ENCODE measurements at places on chromosomes 2 and 18.

- no peak for DNase-seq
These were observed 181.3 kb downstream of the PID1 start for GRCh38 chr2:229089776-229090175.

DNA sequence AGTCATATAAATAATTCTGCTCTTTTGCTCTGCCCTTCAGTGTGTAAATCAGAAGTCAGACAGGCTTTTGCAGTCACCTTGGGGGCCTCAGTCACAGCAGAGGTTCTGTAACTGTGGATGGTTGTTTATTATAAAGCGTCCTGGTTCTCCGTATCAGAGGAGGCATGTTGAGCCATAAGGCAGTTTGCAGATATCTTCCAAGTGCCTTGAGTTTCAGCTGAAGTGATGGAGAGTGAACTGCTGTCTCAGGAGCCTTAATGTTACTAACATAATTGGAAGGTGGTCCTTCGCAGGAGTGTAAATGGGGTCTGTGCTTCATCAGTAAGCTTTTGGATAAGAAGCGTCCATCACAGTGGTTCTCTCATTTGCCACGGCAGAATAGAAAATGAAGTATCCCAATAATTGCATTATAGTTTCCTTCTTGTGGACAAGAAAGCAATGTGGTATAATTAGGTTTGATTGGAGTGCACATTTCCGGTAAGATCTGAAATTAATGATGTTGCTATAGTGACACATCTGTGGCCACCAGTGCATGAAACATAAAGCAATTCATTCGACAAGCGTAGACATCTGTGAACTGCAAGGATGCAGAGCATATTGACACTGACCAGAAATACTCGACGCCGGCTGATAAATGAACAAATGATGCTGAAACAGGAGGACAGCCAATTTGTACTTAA, 112.5 kb upstream of the NFATC1 start:
- DNase-seq, result no peak

DNA sequence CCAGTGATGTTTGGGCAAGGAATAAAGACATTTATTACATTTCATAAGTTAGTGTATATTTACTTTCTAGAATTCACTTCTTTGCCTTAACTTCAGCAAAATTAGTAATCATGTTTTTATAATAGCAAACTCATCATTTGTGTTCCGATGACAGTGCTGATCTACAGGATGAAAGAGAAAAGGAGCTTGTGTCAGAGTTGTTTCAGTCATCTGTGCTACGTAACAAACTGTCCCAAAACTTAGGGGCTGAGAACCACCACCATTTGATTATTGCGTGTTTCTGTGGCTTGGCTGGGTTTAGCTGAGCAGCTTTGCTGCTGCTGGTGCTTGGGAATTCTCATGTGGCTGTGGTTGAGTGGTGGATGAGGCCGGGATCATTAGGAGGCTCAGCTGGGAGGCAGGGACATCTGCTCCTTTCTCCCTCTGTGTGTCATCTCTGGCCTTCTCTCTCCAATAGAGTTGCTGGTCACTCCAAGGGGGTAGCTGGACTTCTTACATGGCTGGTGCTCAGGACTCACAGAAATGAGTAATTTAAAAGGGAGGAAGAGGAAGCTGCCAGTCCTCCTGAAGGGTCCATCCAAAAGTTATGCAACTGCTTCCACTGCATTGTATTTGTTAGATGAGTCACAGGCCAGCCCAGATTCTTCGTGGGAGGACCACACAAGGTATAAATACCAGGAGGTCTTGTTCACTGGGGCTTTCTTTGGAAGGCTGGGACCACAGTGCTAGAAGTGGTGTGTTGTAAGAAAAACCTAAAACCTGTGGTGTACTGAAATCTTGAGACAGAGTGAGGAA, 43.4 kb upstream of the HAAO start:
- DNase-seq, result no peak

DNA sequence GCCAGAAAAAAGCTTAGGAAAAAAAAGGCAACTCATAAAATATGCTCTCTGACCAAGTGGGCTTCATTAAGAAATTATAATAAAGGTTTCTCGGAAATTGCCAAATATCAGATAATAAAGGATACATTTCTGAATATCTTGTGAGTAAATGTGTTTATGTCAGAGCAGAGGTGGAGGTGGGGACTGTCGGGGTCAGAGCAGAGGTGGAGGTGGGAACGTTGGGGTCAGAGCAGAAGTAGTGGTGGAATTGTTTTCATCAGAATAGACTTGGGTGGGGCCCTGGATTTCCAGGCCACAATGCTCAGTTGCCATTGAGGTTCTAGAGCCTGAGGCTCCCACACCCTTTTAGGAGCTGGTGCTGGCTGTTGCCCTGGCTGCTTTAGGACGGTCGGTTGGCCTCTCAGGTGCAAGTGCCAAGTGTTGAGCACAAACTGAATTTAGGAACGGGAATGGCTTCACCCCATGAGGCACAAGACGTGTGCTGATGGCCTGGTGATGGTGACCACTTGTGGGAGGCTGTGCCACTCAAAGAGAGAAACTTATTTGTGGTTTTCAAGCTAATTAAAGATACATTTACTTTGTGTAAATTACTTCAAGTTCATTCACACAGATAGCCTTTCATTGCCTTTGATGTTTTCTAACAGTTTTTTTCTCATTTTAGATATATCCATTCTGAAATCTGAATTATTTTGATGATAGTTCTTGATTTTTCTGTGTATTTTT, 131.5 kb downstream of the ATP9B start:
- DNase-seq, result peak; percentile 52

DNA sequence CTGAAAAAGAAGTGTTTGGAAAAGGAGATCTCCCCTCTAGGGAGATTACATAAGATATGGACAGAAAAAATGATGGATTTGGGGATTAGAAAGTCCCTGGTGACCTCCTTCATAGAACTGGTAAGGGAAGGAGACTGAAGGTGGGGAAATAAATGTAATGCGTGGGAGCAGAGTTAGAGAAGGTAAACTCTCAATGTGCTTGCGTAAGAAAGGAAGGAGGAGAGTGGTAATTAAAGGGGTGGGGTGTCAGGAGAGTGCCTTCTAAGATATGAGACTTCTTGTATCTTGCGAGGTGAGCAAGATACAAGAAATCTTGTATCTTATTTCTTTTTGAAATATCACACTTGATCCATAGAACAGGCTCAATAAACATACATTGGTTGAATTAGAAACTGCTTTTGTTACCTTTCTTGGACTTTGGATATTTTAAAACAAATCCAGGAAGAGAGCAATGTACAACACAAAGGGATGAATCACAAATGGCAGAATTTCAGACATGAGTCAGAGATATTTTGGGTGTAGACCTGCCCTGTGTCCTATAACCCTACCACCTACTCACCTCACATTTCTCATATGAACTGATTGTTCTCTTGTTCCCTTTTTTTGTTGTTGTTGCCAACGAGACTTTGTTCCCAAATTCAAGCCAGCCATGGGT, 342.4 kb downstream of the INSIG2 start:
- no peak for DNase-seq

GRCh38 chr18:8614875-8615274, 5.6 kb downstream of the RAB12 start:
- DNase-seq, result no peak

DNA sequence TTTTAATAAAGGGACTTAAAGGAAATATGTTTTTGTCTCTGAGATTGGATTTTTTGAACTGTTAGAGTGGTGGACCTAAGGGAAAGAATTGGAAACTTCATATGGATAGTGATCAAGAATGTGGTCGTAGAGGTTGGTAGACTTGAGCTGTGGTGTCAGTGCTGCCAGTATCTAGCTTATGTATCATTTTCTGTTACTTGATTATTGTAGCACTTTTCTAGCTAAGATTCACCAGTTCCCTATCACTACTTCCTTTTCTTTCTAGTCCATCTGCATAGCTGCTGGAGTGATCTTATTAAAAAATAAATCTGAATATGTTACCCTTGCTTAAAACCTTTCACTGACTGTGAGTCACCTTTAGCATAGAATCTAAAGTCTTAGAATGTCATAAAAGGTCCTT, 6.0 kb downstream of the ACVR2A start:
- DNase-seq, result no peak

- peak; percentile 16 for DNase-seq
These were observed 256.5 kb downstream of the TPGS2 start for GRCh38 chr18:36572135-36572856.

DNA sequence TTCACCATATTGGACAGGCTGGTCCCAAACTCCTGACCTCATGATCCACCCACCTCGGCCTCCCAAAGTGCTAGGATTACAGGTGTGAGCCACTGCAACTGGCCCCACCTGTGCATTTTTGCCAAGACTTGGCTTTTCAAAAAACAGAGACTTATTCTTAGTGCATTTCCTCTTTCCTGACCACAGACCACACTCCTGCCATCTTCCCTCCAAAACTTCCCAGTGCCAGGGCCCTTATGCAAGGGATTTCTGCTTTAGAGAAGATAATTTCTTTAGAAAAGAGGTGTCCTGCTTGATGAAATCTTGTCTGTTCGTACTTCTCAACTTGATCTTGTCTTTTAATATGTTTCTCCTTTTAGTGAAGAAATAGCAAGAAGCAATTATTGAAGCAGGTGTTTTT, 98.8 kb upstream of the ZNF516 start:
- DNase-seq, result no peak

GRCh38 chr18:55794288-55795052, 206.5 kb upstream of the TCF4 start:
- DNase-seq, result no peak

DNA sequence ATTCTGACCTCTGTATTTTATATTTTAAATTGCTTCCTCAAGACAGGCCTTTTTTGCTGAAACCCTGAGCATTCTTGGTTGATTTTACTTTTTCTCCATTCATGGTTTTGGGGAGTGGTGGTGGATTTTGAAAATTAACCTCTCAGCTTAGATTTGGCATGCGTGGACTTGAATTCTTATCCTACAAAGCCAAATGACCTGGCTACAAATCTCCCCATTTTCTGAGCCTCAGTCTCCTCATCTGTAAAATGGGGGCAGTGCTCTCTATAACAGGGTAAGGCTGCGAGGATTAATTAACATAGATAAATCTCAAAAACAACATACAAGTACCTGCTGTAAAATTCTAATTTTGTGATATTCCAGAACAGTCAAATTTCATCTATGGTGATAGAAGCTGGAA, 103.4 kb upstream of the CDCA7 start:
- DNase-seq, result no peak

GRCh38 chr18:52907543-52908308, 567.7 kb downstream of the DCC start:
- DNase-seq, result no peak

DNA sequence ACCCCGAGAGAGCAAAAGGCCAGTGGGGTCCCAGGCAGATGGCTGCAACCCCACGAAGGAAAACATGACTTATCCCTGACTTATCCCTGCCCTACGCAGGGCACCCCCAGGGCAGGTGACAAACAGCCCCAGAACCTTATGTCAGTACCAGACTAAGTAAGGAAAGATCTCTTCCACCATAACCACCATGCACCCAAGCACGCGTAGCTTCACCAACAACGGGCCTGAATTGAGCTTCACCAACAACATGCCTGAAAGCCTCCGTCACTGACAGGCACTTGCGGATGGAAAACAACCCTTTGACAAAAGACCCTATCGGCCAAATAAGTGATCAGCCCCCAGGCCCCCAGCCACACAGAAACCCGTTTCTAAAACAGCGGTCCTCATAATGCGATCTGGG, 34.1 kb downstream of the HDAC4 start:
- no peak for DNase-seq

GRCh38 chr2:151577116-151577515, 157.2 kb downstream of the NEB start:
- no peak for DNase-seq

DNA sequence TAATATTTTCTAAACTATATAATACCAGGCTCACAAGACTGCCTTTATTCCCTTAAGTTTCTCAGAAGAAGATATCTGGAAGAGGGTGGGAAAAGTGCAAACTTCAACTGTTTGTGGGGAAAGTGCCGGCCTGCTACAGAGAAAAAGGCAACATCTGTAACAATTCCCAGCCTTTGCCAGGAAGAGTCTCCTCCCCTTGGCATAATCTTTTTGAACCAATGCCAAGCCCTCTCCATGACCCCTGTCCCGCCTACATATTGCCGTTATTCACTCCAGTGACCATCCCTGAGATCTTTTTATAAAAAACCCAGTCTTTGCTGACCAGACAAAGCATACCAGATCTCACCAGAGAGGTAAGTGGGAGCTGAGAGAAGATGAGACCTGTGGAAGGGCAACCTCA, at the start of gene REG3G:
Gene REG3G, plus strand, starts transcription at position 282 of the 400 bp plus-strand sequence. CDS start 392 bp downstream, outside the sequence.
- no peak for DNase-seq

DNA sequence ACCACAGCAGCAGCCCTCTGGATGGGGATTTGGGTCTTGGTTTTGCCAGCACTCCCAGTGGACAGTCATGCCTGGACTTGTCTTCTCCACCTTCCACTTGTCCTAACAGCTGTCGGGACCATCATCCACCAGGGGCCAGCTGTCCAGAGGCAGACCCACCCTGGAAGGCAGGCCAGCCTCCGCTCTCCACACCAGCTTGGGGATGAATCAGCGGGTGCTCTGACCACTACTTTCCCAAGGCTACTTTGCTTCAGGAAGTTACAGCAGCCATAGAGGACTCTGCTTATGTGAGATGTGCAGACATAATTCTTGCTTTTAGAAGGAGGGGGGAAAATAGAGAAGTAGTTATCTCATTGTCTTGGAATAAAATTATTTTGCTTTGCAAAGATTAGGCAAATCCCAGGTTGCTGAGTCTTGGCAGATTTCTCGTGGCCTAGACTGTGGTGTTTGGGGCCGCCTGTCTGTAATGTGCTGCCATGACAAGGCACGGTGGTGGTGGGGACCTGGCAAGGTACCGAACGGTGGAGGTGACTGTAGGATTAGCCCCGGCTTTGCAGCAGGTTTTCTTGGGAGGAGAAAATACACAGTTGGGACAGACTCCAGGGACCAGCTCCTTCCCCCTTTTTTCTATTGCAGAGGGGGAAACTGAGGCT, 148.7 kb downstream of the AGAP1 start:
- DNase-seq, result no peak

- DNase-seq, result no peak
These were observed 107.6 kb downstream of the STRN start for GRCh38 chr2:36858551-36859365.

- no peak for DNase-seq
These were observed 6.3 kb downstream of the YES1 start for GRCh38 chr18:805755-806110.

DNA sequence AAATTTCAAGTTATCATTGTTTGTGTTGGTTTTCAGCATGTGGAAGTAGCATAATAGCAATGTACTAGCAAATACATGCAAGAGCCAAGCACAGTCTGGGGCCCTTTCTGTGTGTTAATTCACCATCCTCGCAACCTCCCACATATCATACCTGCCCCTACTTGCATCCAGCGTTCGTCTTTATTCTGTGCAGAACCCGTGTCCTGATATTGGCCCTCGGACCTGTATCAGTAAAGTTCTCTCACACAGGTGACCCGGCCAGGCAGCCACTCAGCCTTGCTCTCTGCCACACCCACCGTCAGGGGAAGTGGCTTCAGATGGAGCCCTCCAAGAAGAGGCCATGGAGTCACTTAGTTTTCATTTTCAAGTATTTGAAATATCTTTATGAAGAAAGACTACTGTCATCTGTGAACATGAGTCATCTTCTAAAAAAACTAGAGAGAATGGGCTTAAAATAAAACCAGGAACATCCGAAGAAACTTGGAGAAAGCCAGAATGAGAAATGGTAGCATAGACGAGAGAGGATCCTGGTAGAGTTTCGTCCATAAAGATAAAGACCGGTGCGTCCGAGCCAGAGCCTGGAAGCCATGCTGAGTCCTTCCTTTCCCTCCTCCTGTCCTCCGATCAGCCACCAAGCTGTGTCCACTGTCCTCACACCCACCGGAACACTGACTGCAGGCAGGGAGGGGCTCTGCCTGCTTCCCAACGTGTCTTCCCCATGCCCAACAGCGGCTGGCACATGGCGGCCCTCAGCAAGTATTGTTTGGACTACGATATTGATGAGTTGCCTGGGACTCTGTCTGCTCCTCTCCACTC, 57.3 kb upstream of the RPL31 start:
- DNase-seq, result no peak

- no peak for DNase-seq
These were observed 128.6 kb upstream of the ZSWIM2 start for GRCh38 chr2:186977433-186978045.

Data from anterior cingulate cortex (tissue), 58 donors.